Midbrain (tissue), 1 donor: ENCODE measurements at places on chromosomes 1 and 21.
A peak's percentile ranks its signal among the peaks of the same experiment; 100 is the strongest.

DNA sequence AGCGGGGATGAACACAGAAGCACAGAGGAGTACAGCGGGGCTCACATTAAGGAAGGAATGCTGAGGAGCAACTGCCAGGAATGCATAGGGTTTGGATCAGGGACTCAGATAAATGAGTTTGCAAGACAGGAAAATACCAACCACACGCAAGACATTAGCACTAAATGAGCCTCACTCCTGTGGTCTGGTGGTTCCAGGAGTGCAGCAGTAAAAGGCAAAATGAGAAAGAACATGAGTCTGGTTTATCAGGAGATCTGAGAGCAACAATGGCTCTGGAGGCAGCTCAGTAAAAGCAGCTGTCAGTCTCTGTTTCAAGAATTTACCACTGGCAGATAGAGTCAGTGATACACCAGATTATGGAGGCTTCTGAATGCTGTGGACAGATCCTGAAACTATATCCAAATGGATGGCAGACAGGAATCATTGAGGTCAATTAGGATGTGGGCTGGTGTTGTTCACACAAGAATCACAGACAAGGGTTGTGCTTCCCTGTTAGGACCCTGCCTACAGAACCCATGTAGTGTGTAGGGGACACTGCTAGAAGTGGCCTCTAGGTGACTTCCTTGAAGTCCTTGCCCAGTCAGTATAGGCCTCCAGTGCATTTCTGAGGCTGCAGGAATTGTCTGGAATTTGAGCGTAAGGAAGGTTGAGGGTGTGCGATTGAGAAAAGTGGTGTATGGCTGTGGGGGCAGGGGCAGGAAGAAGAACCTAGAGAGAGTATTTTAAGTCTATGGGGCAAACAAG is 50.3 kb downstream of the CASQ2 start:
- DNase-seq = no peak

- DNase-seq = no peak
Measured at GRCh38 chr1:44035726-44036408, 4.6 kb upstream of the SLC6A9 start.

- no peak for DNase-seq
Measured at GRCh38 chr1:232291681-232292080, 338.3 kb downstream of the SIPA1L2 start.

- DNase-seq = no peak
Measured at GRCh38 chr1:46539972-46540371, 11.5 kb downstream of the KNCN start.

DNA sequence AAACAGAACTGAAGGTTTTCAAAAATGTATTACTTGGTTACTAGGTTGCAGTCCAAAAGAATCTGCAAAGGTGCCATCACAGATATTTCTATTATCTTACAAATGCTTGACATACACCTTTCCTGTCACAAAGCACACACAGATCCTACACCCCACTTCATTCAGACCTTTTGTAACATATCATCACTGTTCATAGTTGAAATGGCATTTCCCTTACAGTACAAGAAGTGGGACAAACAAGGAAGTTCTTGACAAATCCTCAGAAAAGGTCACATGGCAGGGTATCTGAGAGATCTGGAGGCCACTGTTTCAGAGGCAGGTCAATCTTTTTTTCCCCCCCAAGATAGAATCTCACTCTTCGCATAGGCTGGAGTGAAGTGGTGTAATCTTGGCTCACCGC is 21.3 kb downstream of the TOR1AIP2 start:
- no peak for DNase-seq

DNA sequence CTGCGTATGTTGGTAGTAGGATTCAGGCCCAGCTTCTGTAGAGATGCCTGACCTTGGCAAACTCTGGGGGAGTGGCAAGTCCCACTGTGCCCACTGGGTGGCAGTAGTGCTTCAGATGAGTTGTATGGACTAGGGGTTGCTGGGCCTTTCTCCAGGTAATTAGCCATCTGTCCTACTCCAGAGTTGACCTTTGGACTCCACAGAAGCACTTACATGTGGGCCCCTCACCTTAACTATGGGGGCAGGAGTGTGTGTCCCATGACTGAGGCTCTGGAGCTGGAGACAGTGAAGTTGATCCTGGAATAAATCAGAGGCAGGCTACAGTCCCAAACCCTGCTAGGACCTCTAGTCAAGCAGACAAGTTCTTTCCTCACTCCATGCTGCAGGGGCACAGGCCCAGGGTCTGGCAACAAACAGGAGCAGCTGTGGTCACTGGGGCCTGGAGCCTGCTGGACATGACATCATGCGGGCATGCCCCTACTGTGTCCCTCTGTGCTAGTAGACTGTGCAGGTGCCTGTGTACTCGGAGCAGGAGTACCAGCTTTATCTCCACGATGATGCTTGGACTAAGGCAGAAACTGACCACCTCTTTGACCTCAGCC is 4.6 kb downstream of the DMAP1 start:
- peak; percentile 78 for DNase-seq

DNA sequence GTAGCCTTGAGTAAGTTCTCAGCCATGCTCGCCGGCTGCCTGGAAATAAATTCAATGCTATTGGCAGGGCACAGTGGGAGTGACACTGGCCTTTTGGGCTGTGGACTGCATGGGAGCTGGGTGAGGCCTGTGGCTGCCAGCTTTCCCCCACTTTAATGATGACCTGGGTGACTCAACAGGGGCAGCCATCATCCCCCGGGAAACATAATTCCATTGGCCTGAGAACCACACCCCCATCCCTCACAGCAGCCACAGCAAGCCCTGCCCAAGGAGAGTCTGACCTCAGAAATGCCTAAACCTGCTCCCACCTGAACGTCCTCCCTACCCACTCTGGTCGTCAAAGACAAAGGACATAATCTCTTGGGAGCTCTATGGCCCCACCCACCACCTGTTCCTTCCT is 384.0 kb downstream of the LTN1 start:
- no peak for DNase-seq

GRCh38 chr1:94855307-94855700 is 35.1 kb downstream of the SLC44A3 start:
- no peak for DNase-seq

DNA sequence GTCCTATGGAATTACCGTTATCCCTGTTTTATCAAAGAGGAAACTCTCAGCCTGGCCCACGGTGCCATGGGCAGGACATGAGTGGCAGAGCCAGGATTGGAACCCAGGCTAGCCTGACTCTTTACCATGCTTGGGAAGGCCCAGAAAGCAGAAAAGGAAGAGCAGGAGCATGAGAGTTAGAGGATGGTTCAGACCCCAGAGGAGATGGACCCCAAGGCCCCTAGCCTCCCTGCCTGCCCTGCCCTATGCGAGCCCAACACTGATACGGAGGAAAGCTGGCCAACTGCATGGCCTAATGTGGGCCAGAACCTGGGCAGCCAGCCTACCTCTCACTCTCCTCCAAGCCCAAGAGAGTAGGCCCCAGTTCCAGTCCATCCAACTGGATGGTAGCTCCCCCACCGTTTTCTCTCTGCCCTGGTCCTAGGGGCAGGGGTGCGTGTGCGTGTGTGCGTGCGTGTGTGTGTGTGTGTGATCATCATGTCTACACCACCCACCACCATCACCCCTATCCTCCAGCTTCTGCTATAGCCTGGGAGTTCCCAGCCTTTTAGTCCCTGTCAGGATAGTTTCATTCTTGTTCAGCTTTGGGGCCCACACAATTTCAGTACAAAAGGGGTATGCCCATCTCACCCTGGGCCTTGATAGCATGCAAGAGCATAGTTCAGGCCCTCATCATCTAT is 15.4 kb upstream of the MEX3A start:
- no peak for DNase-seq

DNA sequence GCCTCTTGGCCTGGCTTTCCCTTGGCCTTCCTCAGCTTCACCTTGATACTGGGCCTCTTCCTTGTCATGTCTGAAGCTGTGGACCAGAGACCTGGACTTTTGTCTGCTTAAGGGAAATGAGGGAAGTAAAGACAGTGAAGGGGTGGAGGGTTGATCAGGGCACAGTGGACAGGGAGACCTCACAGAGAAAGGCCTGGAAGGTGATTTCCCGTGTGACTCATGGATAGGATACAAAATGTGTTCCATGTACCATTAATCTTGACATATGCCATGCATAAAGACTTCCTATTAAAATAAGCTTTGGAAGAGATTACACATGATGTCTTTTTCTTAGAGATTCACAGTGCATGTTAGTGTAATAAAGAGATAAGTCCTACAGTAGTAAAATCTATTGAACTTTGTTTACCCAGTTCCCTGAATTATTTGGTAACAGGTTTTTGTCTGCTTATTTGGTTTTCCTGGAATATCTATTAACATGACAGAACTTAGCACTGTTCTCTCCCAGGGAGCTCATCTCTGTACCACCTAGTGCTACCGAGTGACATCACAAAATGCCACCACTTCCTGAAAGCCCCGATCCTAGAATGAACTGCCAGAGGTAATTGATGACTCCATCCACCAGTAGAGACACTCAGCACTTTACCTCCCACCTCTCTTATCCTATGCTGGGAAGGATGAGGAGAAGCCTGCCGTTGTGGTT is 22.2 kb downstream of the UBE2T start:
- no peak for DNase-seq

- no peak for DNase-seq
Measured at GRCh38 chr1:211586538-211586937, 7.6 kb upstream of the SLC30A1 start.

- no peak for DNase-seq
Measured at GRCh38 chr1:10146391-10146790, 64.0 kb upstream of the KIF1B start.

- DNase-seq = no peak
Measured at GRCh38 chr1:7538849-7539768, 232.0 kb upstream of the VAMP3 start.

- no peak for DNase-seq
Measured at GRCh38 chr1:211237579-211237978, 21.6 kb upstream of the RCOR3 start.

GRCh38 chr1:196543833-196544232 is 64.4 kb downstream of the KCNT2 start:
- DNase-seq = no peak

DNA sequence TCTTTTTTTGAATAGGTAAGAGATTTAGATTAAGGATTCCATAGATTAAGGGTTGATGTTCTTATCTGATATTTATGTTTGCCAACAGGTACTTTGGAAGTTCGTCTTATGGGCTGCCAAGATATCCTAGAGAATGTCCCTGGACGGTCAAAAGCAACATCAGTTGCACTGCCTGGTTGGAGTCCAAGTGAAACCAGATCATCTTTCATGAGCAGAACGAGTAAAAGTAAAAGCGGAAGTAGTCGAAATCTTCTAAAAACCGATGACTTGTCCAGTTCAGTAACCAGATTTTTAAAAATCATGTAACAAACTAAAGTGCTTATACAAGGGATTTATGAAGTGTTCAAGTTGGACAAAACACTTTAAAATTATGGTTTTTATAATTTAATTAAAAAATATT is 100.5 kb downstream of the PKN2 start:
- no peak for DNase-seq

DNA sequence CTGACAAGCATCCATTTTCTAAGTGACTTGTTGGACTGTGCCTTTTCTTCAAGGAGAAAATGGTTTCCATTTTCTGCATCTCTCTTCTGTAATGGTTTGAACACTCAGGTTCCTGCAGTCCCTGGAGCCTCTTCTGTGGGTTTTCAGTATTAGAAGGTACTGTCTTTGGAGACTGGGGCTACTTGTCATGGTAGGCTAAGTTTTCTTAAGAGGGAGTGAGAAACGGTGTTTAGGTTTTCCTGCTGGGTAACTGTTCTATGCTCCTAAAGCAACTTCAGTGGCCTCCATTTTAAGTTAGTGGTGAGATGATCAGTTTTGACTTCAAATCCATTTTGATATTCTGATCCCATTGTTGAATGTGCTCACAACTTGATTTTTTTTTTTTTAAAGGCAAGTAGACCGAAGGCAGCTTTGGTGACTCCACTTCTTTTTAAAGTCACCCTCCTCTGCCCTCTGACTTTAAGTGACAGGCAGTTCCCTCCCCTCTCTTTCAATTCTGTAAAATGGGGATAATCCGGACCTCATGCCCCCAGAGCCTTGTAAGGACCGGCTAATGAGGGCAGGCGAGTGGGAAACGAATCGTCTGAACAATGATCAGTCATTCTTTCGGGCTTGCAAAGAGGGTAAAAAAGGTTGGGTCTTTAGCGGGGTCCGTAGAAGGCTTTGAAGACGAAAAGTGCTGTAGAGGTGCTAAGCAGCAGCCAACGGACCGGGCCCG is 1.0 kb upstream of the ARID1A start:
- no peak for DNase-seq

DNA sequence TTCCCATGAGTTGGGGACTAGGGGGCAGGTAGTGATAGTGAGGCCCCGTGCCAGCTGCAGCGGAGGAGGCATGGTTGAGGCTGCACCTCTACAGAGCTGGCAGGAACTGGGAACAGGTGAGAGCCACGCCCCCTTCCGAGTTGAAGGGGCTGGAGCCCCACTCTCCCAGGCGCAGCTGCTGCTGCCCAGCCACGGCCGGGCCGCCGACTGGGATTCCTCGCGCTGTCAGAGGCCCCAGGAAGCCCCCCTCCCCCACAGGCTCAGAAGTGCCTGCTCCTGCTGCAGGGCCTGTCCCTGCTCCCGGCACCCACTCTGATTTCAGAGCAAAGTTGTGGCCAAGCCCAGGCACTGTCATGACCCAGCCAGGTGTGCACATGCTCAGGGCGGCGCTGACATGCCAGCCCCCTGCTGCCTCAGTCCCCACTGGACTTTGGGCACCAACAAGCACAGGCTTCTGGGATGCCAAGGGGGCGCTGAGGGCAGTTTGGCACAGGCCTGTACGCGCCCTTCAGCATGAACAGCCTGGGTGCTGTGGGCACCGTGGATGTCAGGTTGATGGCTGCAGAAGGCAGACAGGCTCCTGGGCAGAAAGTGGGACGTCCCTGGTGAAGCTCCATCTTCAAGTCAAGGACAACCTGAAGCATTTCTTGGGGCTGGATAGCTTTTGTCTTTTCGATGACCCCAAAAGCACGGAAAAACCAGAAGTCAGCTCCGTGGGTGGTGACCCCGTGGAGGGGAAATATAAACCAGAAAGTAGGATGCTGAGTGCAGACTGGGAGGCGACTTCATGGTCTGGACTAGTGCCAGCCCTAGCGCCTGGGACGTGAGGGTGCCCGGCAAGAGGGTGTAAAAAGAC is 121.5 kb downstream of the SIM2 start:
- DNase-seq = no peak

- no peak for DNase-seq
Measured at GRCh38 chr1:85019994-85020393, 23.1 kb upstream of the MCOLN2 start.
